ENCODE measurements at places on chromosomes 2 and 18.
A peak's percentile ranks its signal among the peaks of the same experiment; 100 is the strongest.

GRCh38 chr2:230262246-230262645 lies 36.7 kb downstream of the SP140 start:
- DNase-seq, result no peak

GRCh38 chr2:105836840-105837692 lies 92.4 kb downstream of the NCK2 start:
- no peak for DNase-seq

DNA sequence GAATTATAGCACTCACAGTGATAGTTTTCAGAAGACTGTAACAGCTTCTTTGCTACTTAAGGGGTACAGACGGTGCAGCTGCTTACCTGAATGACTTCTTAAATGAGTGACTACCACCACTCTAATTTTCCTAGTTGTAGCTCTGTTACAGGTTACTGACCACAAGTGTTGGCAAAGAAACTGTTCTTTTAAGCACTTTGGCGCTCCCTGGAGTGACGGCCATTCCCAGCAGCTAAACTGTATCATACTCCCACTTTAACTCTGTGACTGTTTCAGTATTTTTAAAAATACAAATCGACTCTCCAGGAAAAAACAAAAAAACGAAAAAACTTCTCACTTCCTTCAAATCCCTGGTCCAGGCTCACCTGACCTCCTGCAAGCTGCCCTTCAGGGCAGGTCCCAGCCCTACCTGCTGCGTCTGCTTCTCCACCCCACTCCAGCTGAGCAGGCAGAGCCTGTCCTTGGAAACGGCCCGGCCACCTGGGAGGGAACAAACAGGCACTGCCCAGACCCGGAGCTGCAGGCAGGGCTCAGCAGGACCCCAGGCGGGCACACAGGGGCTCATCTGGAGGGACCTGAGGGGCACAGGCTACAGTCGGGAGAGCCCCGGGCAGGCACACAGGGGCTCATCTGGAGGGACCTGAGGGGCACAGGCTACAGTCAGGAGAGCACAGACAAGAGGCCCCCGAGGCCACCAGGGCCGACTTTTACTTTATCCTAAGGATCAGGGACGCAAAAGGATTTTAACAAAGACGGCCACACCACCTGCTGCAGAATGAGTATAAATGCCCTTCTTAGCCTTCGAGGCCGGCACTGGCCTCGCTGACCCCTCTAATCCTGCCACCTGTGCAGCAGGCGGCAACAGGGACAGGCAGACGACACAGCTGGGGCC lies 24.5 kb downstream of the SLC66A2 start:
- DNase-seq, result no peak

DNA sequence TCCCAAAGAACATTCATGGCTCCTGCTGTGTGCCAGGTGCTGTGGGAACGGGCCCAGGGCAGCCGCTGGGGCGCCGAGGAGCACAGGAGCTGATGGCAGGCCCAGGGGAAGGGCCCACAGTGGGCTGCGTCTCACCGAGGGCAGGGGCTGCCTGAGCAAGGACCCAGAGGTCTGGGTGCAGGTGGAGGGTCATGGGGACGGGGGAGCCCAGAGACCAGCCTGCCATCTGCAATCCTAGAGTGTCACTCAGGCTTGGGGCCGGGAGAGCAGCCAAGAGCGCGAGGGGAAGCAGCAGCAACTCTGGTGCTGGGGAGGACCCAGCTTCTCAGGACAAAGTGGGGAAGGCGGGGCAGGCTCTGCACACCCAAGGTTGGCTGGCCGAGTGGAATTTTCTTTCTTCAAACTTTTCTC lies 207.4 kb downstream of the HDAC4 start:
- DNase-seq, result no peak

DNA sequence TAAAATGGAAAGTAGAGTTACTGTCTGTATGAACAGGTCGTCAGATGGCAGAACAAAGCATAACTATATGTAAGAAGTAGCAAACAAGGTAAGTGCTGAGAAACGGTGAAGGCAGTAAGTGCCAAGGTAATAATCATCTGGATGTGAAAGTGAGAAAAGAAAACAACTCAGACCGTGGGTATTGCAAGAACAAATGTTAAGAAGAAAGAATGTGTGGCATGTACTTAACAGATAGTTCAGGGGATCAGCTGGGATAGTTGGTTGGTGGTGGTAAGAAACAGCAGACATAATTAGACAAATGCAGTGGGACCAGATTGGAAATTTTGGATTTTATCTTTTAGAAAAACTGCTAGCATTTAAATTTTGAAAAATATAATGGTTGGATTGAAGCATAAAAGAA lies 375.8 kb upstream of the NXPH2 start:
- DNase-seq, result no peak

DNA sequence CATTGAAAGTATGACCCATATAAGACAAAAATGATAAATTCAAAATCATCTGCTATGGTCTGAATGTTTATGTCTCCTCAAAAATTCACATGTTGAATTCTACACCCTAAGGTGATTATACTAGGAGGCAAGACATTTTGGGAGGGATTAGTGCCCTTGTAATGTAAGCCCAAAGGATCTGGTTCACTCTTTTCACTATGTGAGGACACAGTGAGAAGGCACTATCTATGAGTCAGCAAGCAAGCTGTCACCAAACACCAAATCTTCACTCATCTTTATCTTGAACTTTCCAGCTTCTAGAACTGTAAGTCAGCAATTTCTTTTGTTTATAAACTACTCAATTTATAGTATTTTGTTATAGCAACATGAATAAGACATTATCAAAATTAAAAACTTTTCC lies 284.7 kb upstream of the ZC3H15 start:
- no peak for DNase-seq

DNA sequence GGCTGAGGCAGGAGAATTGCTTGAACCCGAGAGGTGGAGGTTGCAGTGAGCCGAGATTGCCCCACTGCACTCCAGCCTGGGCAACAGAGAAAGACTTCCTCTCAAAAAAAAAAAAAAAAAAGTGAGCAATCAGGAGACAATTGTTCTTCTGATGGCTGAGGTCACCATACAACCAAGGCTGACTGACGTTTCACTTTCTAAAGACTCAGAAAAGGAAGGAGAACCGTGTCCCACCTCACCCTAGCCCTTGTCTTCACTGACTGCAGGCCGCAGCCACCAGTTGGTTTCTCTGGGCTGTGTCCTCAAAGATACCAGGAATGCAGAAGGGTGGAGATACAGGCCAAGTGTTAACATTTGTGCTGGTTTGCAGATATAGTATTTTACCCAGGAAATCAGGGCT lies 7.7 kb upstream of the SLC35F6 start:
- no peak for DNase-seq

- DNase-seq, result no peak
Measured at GRCh38 chr2:86135653-86136052, 29.6 kb downstream of the PTCD3 start.

DNA sequence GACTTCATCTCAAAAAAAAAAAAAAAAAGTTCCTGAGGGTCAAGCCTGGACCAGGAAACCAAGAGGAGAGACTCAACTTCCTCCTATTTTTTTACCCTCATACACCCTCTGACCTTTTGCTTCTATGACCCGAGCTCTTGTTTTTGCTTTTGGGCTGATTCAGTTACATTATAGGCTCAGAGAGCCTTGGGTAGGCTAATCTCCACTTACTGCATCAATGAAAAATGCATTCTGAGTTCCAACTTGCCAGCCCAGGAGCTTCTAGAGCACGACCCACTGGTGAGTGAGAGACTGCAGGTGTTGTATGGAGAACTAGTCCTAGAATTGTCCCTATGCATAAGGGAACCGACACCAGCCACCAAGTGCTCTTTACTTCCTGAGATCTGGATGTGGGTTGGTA lies 91.1 kb downstream of the CABLES1 start:
- DNase-seq, result no peak

- DNase-seq, result peak; percentile 93
Measured at GRCh38 chr2:66434679-66435548, at the start of gene MEIS1. Gene MEIS1, plus strand, starts transcription at chr2:66435125. Its CDS starts 732 bp downstream, at chr2:66435857.

DNA sequence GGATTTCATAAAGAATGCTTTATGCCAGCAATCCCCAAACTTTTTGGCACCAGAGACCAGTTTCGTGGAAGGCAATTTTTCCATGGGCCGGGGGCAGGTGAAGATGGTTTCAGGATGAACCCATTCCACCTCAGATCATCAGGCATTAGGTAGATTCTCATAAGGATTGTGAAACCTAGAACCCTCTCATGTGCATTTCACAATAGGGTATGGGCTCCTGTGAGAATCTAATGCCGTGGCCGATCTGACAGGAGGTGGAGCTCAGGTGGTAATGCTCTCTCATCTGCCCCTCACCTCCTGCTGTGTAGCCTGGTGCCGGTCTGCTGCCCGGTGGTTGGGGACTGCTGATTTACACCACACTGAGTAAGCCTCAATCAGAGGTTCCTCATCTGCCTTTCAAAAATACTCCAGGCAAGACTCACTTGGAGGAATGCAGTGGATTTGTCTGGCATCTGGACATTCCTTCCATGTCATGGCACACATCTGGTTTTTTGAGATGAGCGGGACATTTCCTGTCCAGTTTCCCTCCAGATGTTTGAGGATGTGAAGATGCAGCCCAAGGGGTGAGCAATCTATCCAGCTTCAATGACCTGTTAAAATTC lies 185.8 kb downstream of the VAPA start:
- DNase-seq, result no peak

DNA sequence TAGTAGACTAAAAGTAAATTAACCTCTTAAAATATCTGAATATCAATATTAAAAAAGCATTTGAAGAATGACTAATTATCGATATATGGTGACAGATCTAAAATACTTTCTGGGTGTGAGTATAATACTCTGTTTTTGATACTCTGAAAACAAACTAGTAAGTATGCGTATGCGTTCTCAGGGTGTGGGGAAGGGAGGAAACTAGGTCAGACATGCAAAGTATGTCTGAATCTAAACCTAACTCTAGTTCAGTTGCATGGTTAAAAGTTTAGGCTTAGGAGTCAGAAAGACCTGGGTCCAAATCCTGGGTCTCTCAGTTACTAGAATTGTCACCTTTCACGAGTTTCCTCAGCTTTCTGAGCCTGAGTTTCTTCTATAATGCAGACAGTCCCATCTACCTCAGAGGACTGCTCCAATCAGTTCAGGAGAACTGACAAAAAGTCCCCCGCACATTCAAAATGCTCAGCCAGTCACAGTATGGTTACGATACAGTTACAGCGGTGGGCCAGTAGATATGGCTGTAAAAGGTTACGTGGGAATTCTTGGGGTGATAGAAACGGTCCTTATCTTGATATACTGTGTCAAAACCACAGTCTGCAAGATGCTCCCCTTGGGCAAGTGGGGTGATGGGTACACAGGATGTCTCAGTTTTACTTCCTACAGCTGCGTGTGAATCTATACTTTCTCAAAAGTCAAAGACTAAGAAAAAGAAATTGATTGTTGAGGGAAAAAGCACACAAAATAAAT lies 29.2 kb downstream of the UNC50 start:
- DNase-seq, result no peak

- DNase-seq, result no peak
Measured at GRCh38 chr2:18845854-18846445, 256.6 kb upstream of the NT5C1B start.

DNA sequence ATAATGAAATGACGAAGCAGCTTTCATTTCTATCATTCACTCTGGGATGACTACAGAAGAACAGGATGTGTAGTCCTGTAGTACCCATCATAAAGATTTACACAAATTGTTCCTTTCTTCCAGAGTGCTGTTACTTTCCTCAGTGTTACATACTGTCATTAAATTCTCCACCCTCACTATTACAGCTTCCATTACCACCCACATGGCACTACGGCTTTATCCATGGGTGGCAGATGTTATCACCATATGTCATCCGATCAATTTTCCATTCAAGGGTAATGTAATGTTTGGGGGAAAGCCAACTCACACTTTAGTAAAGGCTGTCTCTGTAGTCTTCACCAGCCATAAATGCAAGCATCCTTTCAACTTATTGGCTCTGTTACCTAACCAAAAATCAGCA lies 7.1 kb upstream of the CSRNP3 start:
- DNase-seq, result no peak

GRCh38 chr2:136168720-136169119 lies 50.8 kb upstream of the CXCR4 start:
- no peak for DNase-seq

GRCh38 chr2:226414335-226414734 lies 385.3 kb downstream of the IRS1 start:
- DNase-seq, result no peak

GRCh38 chr2:241208058-241208457 lies 19.6 kb downstream of the ANO7 start:
- no peak for DNase-seq

- no peak for DNase-seq
Measured at GRCh38 chr2:70374616-70375015, 72.7 kb upstream of the FAM136A start.

GRCh38 chr2:36753706-36754221 lies 57.3 kb downstream of the VIT start:
- no peak for DNase-seq

GRCh38 chr2:232890896-232891601 lies 21.0 kb downstream of the SNORC start:
- no peak for DNase-seq
